ENCODE measurements at places on chromosomes 3 and 15.

DNA sequence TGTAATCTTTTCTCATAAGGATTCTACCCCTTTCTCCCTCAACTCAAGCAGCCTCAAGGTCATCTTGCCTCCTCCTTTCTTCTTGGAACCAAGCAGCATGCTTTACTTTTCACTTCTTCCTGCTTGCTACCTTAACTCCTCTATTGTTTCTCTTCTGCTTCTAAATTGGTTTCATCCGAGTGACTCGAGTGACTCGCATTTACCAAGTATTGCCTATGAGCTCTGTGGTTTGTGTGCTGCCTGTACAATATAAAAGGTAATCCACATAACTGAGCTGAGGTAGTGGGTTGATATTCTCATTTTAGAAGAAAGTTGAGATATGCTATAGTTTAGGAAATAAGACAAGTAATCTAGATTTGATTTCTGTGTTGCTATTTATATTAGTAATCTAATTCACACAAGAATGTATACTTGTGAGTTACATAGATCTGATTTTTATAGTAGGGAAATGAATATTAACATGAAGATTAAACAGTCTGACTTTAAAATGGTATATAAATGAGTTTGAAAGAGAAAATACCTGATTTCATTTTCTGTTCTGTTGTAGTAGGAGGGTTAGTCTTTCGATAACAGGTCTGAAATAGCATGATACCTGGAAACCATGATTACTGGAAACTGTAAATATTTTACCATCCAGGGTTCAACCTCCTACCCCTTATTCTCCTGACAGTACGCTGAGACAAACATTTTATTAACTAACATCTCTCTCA is 5.5 kb downstream of the HHLA2 start:
- DNase-seq = no peak

DNA sequence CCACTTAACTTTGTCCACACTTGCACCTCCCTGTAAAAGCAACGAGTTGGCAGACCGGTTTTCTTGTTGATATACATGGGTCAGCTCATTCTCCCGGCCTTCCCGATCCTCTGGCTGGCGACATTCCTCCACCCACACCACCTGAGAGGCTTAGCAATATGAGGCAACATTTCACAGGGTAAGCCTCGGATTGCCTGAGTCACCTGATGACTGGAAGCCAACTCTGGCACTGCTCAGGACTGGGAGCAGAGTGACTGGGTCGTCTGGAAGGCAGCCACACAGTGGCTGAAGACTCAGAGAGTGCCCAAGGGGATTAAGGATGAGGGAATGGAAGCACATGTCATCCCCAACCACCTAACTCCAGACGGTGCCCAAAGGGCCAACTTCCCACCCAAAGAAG is 9.8 kb downstream of the HOMER2 start:
- no peak for DNase-seq

- no peak for DNase-seq
Observed at GRCh38 chr3:64056606-64057180, 33.4 kb upstream of the PSMD6 start.

DNA sequence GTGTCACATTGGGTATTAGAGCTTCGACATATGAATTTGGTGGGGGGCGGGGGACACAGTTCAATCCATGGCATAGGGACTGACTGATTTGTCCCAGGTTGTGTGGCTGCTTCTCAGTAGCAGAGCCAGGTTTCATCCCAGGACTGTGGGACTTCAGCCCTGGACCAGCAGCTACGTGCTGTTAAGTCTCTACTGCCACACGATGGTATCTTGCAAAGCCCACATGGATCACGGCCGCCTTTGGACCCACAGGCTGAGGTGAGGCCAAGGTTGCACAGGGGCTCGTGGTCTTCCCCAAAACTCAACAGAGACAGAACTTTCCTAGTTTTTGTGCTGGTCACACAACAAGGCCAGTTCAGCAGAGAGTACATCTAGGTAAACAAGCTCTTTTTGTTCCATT is 97.4 kb downstream of the LRRK1 start:
- DNase-seq = no peak

GRCh38 chr3:181839039-181839915 is 127.6 kb downstream of the SOX2 start:
- no peak for DNase-seq

- DNase-seq = no peak
Observed at GRCh38 chr15:65621638-65622037, at the start of gene SLC24A1. Gene SLC24A1 (plus strand): TSS chr15:65621938. CDS start chr15:65624081, 2,143 bp downstream.

DNA sequence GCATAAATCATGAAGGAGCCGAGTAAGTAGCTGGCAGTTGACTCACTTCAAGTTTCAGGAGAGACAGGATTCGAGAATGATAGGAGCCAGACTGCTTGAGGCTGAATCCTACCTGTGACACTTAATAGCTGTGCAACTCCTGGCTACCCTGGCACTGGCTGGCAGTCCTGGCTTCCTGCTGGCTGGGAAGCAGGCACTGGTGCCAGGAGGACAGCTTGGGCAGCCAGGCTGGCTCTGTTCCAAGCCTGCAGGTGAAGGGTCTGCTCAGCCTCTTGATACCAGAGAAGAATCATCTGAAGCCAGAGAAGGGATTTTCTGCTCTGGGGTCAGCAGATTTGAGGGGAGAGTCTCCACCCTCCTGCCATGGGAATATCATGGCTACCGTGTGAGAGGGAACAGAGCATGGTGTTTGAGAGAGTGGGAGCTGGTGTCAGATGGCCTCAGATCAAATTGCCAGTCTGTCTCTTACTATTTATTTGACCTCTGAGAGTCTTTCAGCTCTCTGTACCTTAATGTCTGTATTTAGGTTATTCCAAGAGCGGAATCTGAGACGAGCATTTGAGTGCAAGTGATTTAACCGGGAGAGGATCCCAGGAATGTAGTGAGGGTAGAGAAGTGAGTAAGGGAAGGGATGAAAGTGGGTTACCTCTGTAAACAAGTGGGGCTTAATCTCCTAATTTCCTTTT is 4.4 kb upstream of the XIRP1 start:
- DNase-seq = no peak

- no peak for DNase-seq
Observed at GRCh38 chr3:13584427-13584891, 35.5 kb downstream of the FBLN2 start.

DNA sequence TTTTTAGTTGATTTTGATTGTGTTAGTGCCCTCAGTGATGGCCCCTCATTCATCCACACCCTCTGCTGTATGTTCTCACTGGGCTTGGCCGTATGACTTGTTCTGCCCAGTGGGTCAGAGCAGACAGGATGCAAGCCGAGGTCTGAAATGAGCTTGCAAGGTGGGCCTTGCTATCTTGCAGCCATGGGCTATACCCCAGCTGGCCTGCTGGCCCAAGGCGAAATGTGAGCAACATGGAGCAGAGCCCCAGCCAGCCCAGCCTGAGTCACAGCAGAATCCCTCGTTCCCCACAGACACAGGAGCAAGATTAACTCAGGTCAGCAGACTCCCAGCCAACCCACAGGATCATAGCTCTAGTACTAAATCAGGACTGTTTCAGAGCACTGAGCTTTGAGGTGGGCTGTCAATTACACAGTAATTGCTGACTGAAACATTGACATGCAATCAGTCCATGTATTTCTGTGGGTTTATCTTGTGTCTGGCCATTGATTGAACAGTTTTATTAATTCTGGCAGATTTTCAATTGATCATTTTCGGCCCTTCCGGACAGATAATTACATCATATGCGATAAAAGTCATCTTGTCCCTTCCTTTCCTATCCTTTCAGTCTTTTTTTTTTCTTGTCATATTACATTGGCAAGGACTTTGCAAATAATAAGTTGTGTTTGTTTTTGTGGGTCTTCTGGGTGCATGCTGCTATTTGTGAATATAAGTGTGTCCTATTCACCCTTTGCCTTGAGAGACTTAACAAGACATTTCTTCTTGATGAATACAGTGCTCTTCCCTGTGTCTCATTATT is 27.1 kb downstream of the KLF15 start:
- DNase-seq = no peak

DNA sequence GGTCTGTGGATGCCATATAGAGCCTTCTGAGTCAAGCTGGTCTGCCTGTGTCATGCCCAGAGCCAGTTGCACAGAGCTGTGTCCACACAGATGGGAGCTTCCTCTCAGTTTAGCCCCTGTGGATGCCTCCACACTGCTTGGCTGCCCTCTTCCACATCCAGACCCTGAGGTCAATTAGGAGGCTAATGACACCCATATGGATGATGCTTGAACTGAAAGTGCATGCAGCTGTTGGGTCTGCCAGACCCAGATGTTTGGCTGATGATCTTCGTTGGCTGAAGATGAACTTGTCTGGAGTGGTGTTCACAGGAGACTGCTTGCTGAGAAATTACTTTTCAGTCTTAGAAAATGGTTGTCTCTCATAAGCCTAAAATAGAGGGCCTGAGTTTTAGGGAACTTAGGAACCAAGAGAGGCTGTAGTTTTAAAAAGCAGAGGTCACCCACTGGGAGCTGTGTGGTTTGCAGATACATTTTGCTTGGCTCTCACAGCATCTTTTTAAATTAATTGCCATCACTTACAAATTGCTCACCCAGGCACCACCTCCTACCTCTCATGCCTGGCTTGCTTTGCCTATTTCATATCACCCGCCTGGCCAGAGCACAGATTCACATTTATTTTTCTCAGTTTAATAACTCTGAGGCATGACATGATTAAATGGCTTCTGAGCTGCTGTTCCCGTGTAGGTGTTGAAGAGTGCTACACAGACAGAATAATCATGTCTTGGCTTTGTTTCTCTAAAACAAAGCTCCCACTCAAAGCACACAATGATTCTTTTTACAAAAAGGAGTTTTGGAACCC is 176.1 kb downstream of the MINAR1 start:
- DNase-seq = no peak
